ENCODE measurements at places on chromosomes 13 and 19. TPM values are rescaled to one million over a fixed set of nuclear protein-coding genes. Genes with fewer than 3 reads are reported as not detected.
A peak's percentile ranks its signal among the peaks of the same experiment; 100 is the strongest.

Gene LGALS13
- total RNA-seq, result not detected

GRCh38 chr13:23905766-23906165 is 8.5 kb upstream of the C1QTNF9B start:
- no peak overlapping the region for H3K4me3 ChIP-seq
- H3K4me1 ChIP-seq, result peaks cover 3% of the 10 kb centered on the region
- no peak overlapping the region for H3K27ac ChIP-seq
- DNase-seq, result no peak

GRCh38 chr13:31807090-31807541 is 67.8 kb downstream of the RXFP2 start:
- H3K36me3 ChIP-seq, result no peaks in the 10 kb centered on the region
- peak overlapping the region; percentile 48 for H3K27ac ChIP-seq
- no peaks in the 10 kb centered on the region for H3K27me3 ChIP-seq
- H3K4me1 ChIP-seq, result peaks cover 12% of the 10 kb centered on the region
- no peak overlapping the region for H3K4me3 ChIP-seq

- peaks cover 19% of the 10 kb centered on the region for H3K4me1 ChIP-seq
- peaks cover 23% of the 10 kb centered on the region for H3K27me3 ChIP-seq
- no peaks in the 10 kb centered on the region for H3K36me3 ChIP-seq
- peak; percentile 35 for DNase-seq
- no peak overlapping the region for H3K4me3 ChIP-seq
These were observed 16.3 kb downstream of the LEUTX start for GRCh38 chr19:39795001-39795400.

Gene S1PR5
- 0.95 TPM for total RNA-seq

Gene CLIP3
- 0.74 TPM for total RNA-seq

DNA sequence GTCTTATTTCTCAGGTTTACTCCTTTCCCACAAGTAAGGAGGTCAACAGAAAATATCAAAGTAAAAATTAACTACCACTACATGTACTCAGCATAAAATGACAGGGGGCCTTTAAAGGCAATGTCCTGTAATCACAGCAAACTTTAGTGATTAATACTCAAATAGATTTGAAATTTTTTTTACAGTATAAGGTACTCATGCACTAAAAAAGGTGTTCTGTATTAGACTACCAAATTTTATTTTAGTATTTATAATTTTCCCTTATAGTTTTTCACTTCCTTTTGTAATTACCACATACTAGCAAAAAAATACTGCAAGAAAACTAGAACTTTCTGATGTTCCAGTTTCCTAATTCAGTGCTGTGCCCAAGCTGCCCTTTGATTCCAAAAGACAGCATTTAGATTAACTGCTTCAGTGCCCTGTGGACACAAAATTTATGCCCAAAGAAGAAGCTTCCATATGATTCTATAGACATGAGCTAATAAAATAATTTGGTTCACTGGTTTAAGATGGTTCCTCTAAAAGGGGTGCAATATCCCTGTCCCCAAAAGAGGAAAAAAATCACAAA is 70.6 kb downstream of the KLF12 start:
- H3K4me3 ChIP-seq, result peak overlapping the region; percentile 65
- H3K27ac ChIP-seq, result peak overlapping the region; percentile 90
- H3K27me3 ChIP-seq, result no peaks in the 10 kb centered on the region

Gene CERS4
- total RNA-seq, result 27.7 TPM

DNA sequence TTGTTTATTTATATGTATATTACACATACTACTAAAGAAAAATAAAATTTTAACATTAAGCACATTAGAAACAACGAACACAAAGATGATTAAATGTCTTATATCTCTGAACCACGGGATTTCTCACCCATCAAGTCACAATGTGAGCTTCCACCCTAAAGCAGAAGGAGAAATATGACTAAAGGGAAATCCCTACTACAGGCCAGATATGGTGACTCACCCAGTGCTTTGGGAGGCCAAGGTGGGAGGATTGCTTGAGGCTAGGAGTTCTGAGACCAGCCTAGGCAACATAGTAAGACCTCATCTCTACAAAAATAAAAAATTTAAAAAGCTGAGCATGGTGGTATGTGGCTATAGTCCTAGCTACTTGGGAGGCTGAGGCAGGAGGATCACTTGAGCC is 24.6 kb downstream of the DCT start:
- no peak for DNase-seq
- no peak overlapping the region for H3K27ac ChIP-seq
- H3K4me1 ChIP-seq, result no peaks in the 10 kb centered on the region
- no peak overlapping the region for H3K4me3 ChIP-seq
- H3K27me3 ChIP-seq, result no peaks in the 10 kb centered on the region

- H3K27me3 ChIP-seq, result peaks cover 14% of the 10 kb centered on the region
- H3K4me3 ChIP-seq, result no peak overlapping the region
- H3K27ac ChIP-seq, result no peak overlapping the region
- no peak for DNase-seq
These were observed 58.2 kb upstream of the XPO4 start for GRCh38 chr13:20960663-20961309.

Gene TMEM38A
- 0.60 TPM for total RNA-seq

Gene C13orf42
- not detected for total RNA-seq

DNA sequence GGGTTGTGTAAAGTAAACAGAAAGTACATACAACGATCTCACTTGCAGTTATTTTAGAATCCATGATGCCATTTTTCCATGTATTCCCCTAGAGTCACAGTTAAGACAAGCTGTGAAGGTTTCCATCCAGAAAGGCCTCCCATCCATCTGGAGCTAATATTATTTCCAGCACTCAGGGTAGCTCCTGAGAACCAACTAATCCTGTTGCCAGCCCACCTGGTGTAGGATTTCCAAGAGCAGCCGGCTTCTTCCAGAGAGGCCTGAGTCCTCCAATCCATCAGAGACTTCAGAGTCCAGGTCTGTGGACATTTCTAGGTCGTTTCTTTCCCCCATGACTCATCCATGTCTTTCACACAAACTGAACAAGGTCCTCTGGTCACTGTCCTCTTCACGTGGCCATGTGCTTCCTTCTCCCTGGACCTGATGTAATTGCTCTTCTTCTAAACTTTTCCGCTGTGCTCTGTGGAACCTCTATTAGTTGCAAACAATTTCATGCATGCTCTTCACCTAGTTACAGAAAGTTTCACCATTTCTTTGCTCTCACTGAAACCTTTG is 270.3 kb upstream of the TMTC4 start:
- DNase-seq, result no peak
- H3K27ac ChIP-seq, result no peak overlapping the region
- no peaks in the 10 kb centered on the region for H3K4me1 ChIP-seq
- no peaks in the 10 kb centered on the region for H3K36me3 ChIP-seq

Gene ZNF90
- 17.0 TPM for total RNA-seq

Gene RAB3A
- total RNA-seq, result 5.6 TPM
